ENCODE measurements at places on chromosomes 2 and 18.

GRCh38 chr2:113707106-113707505, 49.3 kb downstream of the SLC35F5 start:
- no peak for DNase-seq

- no peak for DNase-seq
Measured at GRCh38 chr2:143623231-143623908, 494.2 kb downstream of the ARHGAP15 start.

GRCh38 chr2:148493822-148494563, 150.6 kb upstream of the EPC2 start:
- no peak for DNase-seq

GRCh38 chr18:9700261-9700796, 7.8 kb upstream of the RAB31 start:
- no peak for DNase-seq

DNA sequence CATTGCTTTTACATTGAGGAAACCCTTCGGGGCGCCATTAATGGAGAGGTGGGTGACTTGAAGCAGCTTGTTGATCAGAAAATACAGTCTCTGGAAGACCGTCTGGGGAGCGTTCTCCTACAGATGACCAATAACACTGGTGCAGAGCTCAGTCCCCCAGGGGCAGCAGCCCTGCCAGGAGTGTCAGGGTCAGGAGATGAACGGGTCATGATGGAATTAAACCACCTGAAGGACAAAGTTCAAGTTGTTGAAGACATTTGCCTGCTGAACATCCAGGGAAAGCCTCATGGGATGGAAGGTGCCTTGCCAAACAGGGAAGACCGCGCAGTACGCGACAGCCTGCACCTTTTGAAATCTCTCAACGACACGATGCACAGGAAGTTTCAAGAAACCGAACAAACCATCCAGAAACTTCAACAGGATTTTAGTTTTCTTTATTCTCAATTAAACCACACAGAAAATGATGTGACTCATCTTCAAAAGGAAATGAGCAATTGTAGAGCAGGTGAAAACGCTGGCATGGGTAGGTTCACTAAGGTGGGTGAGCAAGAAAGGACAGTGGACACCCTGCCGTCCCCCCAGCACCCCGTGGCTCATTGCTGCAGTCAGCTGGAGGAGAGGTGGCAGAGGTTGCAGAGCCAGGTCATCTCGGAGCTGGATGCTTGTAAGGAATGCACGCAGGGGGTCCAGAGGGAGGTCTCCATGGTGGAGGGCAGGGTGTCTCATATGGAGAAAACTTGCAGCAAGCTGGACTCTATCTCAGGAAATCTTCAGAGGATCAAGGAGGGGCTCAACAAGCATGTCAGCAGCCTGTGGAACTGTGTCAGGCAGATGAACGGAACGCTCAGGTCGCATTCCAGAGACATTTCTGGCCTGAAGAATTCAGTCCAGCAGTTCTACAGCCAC, 45.0 kb downstream of the EMILIN2 start:
- no peak for DNase-seq

- DNase-seq: no peak
Measured at GRCh38 chr2:137928547-137929518, 35.4 kb upstream of the HNMT start.

DNA sequence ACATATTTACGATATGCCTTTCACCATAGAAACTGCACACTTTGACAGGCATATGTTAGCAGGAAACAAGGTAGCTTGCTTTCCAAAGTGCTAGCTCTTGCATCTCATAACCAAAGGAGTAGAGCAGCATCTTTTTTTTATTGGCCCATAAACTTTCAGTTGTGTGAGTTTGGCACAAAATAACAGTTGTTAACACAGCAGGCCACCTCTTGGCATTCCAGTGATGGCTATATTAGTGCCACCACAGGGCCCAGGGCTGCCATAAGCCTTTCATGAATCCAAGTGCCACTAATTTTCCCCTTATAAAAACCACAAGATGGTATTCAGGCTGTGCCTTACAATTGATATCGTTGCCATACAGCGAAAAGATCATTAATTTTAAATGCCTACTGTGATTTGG, 40.3 kb upstream of the KLF7 start:
- DNase-seq: no peak

GRCh38 chr18:63578357-63578958, 8.7 kb upstream of the SERPINB13 start:
- no peak for DNase-seq

- no peak for DNase-seq
Measured at GRCh38 chr2:146258071-146258470, 1586.8 kb upstream of the ACVR2A start.

GRCh38 chr18:39167990-39168389, 1602.4 kb upstream of the CELF4 start:
- DNase-seq: no peak

GRCh38 chr18:7367336-7367735, 136.4 kb downstream of the LRRC30 start:
- no peak for DNase-seq

- no peak for DNase-seq
Measured at GRCh38 chr2:221133941-221134340, 438.2 kb downstream of the EPHA4 start.

DNA sequence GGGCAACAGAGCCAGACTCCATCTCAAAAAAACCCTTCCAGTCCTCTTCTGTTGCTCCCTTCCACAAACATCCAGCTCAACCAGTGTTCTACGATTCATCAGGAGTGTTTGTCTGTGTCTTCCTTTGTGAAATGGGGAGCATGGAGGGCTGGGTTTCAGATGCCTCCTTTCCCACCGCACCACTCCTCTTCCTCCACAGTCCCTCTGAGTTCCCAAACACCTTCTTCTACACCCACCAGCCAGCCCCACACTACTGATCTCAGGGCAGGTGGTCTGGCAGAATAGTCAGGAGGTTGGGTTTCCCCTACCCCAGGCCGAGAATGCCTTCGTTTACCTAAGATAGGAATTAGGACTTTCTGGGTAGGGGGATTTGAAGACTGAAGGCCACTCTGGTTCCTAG, 36.9 kb downstream of the NGEF start:
- no peak for DNase-seq

GRCh38 chr18:27527856-27528255, 342.7 kb upstream of the CHST9 start:
- DNase-seq: no peak

Measured in AG04450 (cell line).